Stimulated activated CD4-positive, alpha-beta T cell treated with anti-CD3 and anti-CD28 coated beads, TNF-alpha, amount 100 ng/mL, for 4 hours (primary cell): ENCODE measurements at places on chromosomes 2 and 18.

DNA sequence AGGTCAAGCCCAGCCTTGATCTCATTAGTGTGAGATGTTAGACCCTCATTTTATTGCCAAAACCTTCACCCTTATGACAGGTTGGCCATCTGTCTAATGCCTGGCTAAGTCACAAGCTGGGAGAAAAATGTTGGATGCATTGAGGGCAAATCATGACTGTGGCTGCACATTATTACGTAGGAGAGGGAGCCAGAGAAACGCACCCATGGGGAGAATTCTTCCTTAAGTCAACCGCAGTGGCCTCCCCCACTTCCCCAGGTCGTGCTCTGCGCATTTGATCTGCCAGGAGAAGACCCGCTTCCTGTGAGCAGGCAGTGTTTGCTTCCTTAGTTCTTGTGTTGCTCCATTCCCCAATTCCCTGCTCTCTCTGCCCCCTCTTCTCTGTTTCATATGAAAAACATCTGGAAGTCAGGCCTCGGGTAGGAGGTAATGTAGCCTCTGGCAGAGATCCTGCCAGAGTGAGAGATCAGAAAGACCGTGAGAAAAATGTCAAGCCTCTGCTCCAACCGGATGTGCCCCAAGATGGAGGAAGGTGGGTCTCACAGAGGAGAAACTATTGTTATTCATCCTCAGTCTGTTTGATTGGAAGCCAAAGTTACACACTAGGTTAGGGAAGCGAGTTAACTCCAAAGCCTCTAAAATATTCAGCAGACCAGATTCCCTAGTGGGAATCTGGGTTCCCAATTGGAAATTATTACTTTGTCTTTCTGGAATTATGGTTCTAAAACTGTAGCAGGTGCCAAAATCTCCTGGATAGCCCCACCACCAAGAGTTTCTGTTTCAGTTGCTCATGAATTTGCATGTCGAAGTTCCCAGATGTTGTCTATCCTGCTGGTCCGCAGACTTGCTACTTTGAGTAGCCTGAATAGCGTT is 144.3 kb upstream of the PELI1 start:
- no peak for DNase-seq

DNA sequence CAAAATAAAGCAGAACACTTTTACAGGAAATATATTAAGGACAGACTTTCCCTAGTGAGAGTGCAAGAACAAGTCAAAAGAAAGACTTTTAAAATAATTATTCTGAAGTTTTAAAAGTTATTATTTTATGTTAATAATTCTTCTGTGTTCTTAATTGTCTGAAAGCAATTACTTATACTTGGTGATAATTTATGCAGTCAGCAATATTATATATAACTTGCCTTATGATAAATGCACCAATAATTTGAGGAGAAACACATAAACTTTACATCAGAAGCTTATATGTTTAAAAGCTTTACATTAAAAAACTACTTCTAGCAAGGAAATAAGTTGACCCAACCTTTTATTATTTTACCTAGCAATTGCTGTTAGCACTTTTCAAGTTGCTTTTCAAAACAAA is 3.5 kb upstream of the CALCRL start:
- DNase-seq: no peak

GRCh38 chr2:6957910-6958615 is 40.9 kb downstream of the RNF144A start:
- no peak for DNase-seq

GRCh38 chr2:65075605-65076344 is 19.6 kb downstream of the CEP68 start:
- DNase-seq: no peak

- DNase-seq: no peak
Observed at GRCh38 chr2:70087702-70088597, 673 bp downstream of the PCBP1 start.

- DNase-seq: no peak
Observed at GRCh38 chr2:55896633-55897032, 26.9 kb downstream of the EFEMP1 start.

DNA sequence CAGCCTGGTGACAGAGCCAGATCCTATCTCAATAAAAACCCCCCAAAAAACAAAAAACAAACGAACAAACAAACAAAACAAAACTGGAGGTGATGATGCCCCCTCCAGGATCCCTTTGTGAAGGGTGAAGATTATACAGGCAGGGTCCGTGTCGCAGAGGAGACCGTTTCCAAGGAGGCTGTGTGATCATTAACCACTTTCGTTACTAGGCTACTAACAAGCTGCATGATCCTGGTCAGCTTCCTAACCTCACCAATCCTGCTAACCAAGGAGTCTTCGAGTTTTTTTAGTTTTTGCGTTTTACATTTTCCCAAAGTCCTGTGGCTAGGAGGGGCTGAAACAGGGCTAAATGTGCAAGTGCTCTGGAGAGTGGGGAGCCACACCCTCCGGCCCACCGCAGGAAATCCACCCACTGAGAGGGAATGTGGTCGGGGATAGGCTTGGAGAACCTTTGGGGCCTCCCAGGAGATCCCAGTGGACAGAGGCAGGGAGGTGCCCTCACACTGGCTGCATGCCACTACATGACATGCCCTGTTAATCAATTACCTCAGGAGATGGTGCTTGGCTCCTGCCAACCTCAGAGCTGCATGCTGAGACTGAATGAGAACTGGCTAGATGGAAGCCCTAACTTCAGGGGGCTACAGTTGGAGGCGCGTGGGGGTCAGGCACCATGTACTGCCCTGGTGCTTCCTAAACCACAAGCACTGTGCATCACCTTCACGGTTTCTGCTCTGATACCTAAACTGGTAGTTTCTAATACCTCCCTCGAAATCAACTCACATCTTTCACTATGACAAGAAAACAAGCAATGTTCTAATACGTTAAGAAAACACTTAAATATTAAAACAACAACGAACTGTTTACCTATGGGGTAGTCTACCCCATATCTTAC is 67.5 kb upstream of the RGPD5 start:
- no peak for DNase-seq

- no peak for DNase-seq
Observed at GRCh38 chr2:41967476-41968181, 80.2 kb upstream of the PKDCC start.

GRCh38 chr2:69001879-69002278 is 11.1 kb upstream of the ANTXR1 start:
- no peak for DNase-seq

DNA sequence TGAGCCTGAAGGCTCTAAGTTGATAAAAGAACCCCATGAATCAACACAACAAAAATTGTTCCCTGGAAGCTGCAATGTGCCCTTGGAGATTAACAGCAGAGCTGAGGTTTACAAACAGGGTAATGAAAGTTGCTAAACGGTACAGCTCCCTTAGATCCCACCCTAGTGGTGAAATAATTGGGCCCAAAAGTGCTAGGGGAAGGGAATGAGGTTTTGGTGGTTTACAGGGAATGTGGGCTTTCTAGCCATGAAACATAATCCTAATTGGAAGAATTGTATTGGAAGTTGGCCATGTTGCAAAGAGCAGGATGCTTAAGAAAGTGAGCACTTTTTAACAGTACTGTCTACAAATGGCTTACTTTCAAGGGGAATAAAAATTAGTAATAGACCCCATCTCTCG is 180.2 kb upstream of the SMIM21 start:
- DNase-seq: no peak
